ENCODE measurements at places on chromosomes 16 and 17.

GRCh38 chr17:70882504-70882903, 713.2 kb downstream of the KCNJ2 start:
- no peak for DNase-seq

- no peak for DNase-seq
Measured at GRCh38 chr16:28529124-28529523, 9.7 kb downstream of the NUPR1 start.

DNA sequence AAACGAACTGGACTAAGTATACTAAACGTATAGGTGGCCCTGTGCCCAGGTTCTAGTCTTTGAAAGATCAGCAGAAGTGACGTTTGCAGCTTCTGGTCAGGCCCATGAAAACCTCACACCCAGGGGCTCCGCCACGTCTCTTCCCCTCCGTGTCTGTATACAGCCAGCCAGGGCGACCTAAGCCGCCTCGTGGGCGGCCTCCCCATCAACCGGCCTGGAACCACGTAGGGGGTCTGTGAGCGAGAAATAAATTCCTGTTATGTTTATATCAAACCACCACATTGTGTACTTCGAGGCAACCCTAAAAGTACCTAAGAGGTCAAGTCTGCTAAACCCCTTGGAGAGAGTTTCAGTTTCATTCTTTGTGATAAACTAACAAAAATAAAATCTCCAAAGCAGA, 6.8 kb downstream of the TK1 start:
- no peak for DNase-seq

GRCh38 chr17:63930951-63931575, 1.1 kb downstream of the CD79B start:
- DNase-seq, result no peak

DNA sequence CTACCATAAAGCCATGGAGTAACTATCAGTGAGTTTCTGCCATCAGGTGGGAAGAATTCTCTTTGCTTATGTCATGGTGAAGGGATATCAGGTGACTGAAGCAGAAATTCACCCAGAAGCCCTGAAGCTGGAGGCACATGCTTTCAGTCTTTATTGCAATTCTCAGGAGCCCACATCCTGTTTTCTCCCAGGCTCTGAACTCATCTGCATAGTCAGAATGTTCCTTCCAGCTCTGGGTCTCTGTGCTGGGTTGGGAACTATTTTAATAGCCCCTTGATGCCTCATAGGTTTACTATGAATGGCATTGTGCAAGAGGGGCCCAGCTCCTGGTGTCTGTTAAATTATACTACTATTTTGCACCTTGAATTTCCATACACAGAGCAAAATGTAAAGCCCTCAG, 198.4 kb upstream of the SOX9 start:
- no peak for DNase-seq

- DNase-seq, result no peak
Measured at GRCh38 chr17:10737168-10737622, 7.4 kb upstream of the TMEM220 start.

- no peak for DNase-seq
Measured at GRCh38 chr17:7393613-7394451, 493 bp downstream of the PLSCR3 start.

DNA sequence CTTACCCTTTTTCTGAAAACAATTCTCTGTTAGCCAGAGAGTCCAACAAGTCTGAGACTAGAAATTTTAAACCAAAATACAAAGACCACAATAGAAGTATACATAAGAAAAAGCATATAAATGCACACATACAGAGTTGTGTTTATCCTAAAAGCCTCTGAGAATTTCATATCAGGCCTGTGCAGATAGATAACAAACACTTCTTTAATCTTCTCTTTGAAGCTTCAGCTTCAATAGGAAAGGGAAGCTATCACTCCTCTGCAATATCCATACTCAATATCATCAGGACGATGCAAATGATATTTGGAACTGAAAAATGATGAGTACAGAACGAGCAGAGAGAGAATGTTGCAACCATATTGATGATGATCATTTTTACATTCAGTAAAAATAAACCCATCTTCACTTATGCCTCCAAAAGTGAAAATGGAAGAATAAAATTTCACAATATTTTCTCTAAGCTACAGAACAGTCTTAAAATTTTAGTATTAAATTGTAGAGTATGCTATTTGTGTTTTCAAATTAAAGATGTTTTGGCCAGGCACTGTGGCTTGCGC, 61.6 kb downstream of the SKAP1 start:
- DNase-seq, result no peak

DNA sequence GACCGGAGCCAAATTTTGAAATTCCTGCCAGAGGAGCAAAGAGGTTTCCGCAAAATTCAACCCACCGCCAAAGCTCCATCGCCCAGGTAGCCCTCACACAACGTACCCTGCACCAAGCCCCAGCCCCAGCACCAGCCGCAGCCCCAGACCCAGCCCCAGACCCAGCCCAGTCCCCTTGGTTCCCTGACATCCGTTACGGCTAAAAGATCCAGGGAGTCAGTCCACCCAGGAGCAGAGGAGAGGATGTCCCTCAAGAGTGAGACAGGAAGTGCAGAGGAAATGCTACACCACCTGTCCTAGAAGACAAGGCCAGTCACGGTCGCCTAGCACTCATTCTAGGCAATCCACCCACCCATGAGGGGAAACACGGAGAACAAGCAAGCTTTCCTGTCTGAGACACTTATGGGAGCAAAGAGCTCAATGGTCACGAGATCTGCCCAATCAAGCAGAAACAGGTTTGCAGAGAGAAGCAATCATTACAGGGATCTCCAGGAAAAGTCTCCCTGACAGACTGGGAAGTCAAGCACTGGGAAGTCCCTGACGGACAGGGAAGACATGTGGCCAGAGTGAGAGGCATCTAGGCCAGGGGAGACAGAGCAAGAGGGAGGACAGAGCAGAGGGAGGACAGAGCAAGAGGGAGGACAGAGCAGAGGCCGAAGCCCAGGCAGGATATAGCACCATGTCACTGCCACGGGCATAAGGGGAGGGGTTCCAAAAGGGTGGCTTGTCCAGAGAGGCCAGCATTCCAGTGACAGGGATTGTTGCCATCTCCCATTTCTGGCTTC, 15.0 kb upstream of the KCNJ18 start:
- no peak for DNase-seq

- no peak for DNase-seq
Measured at GRCh38 chr17:48553190-48553547, 8.3 kb upstream of the HOXB2 start.

GRCh38 chr16:23968176-23968575, 132.4 kb downstream of the PRKCB start:
- no peak for DNase-seq

DNA sequence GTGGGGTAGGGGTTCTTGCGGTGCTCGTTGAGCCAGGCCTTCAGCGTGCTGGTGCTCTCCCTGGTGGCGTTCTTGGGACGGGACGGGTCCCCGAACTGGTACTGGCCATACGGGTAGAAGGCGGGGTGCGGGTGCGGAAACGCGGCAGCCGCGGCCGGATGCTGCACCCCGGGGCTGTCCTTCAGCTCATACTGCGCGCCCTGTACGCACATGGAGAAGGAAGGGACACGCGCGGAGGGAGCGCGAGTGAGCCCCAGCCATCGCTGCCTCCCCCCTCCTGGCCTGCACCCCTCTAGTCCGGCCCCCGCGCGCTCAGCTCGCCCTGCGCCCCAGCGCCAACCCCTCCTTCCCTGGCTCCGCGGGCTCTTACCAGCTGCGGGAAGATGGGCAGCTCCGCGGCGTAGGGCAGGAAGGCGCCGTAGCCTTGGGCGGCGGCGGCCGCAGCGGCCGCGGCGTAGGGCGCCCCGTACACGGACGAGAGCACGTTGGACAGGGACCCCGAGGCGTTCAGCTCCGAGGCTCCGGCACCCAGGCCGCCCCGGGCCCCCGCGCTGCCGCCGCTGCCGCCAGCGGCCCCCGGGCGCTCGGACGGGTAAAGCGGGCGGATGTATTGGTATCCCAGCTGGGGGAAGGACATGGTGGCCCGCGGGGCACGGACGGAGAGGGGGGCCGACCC, 1.0 kb downstream of the IRX3 start:
- DNase-seq, result no peak

DNA sequence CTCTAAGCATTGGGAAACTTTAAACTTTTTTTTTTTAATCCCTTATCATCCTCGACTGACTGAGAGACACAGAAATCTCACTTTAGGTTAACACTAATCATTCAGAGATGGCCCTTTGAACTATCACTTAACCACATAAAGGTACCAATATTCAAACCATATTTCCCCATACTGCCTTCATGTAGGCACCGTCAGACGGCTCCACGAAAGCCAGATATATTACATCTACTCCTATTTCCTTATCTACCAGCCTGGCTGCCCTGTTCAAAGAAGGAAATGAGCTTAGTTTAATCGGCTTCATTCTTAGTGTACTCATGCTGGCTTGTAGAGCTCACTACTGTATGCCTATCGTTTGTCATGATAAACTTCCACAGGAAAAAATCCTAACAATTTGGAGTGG, 270.9 kb downstream of the CEP112 start:
- no peak for DNase-seq

DNA sequence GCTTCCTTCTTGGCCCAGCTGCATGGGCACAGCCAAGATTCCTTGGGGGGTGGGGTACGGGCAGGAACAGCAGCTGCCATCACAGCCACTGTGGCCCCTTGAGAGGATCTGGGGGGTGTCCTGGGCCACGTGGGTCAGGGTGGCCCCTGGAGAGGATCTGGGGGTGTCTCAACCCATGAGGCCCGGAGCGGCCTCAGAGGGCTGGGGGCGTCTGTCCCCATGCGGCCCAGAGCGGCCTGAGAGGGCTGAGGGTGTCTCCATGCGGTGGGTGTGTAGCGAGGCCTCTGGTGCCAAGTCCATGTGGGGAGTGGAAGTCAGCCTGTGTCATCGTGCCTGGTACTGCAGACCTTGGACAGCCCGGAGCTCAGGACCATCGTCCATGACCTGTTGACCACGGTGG, 13.7 kb downstream of the TSC2 start:
- DNase-seq, result no peak

GRCh38 chr17:82548681-82549303, 29.3 kb downstream of the FOXK2 start:
- DNase-seq, result no peak

GRCh38 chr16:711548-712320, 3.2 kb upstream of the METRN start:
- peak; percentile 61 for DNase-seq

DNA sequence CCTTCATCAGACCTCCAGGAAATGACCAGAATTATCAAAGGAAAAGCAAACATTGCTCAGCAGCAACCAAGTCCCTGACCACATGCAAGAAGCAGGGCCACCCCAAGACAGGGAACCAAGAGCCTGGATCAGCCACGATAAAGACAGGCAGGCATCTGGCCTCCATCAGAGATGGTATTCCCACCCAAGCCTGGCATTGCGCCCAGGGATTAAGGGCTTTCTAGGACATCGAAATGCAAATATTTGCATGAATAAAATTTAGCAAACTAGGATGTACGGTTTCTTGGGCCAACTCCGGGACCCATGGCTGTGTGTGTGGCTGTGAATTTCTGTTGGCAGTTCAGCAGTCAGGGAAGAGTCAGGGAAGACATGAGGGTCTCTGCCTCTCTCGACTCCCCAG, 241.4 kb upstream of the DYNLRB2 start:
- no peak for DNase-seq

- no peak for DNase-seq
Measured at GRCh38 chr17:56912105-56912999, 1.5 kb downstream of the TRIM25 start.

DNA sequence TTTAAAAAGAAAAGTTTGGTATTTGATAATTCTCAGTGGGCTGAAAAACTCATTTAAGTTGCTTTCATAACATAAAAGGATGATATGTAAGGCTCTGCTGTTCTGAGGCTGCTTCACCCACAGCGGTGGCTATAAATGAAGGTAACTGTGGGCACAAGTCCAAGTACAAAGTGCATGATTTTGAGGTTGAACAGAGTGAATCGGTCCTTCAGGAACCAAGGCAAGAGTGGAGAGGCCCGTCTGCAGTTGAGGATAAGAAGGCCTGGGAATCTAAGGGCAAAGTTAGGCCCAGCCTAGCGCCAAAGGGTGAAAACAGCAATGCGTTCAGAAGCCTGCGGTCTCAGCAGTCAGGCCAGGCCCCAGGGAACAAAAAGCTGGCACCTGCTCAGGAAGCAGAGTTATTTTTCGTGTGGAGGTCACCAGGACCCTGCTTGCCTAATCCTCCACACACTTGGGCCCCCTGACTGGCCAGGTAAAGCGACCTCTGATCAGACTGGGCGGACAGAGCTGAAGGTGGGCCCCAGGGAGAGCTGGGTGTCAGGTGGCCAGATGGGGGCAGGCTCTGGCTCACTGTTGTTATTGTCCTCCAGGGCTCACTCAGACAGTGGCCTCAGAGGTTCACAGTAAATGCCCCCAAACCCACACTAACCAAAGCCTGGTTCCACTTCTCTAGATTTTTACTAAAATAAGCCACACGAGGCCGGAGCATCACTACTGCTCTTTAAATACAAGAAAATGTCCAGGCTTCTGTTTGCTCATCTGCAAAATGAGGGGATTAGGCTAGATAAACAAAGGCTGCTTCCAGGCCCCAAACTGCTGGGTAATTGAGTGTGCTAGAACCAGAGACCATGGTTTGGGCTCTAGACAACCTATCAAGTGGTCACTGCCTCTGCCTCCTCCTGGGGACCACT, 46.5 kb downstream of the TEX2 start:
- DNase-seq, result no peak

GRCh38 chr17:36921095-36921851, 16.0 kb upstream of the LHX1 start:
- DNase-seq, result no peak

- peak; percentile 12 for DNase-seq
Measured at GRCh38 chr16:11949527-11949926, 7.7 kb upstream of the NPIPB2 start.

DNA sequence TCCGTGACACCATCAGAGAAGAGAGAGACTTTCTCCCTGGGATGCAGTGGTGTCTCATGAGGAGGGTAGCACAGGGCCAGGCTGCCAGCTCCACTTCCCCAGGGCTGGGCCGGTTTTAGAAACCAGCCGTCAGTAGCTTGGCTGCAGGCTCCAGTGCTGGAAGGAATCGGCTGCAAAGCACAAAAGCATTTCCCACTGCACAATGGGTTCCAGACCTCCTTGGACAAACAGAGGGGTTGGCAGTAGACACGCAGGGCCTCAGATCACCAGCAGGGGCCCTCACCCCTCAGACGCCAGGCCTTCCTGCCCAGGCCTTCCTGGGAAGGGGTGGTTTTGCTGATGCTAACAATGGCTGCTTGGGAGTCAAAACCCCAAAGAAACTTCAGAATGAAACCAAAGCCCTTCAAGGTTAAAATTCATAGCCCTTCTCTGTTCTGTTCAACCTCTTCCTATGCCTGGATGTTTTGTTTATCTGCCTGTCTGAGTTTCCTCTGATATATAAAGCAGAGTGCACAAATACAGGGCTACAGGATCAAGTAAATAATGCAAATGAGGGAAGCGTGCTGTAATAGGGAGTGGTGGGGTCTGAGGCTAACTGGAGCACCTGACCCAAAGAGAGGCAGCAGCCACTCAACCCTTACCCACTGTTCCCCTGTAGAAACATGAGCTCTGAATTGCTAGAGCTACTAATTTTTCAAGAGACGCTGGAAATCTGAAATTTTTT, 26.2 kb downstream of the TEKT5 start:
- DNase-seq, result no peak

DNA sequence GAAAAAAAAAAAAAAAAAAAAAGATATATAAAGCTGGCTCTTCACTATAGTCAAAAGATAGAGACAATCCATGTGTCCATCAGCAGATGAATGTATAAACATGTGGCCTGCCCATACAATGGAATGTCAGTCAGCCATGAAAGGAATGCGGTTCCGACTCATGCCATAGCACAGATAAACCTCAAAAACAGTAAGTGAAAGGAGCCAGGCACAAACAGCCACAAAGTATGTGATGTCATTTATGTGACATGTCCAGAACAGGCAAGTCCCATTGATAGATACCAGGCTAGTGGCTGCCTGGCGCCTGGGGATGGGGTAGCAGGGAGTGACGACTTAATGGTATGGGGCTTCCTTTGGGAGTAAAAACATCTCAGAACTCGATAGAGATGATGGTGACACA, 155.7 kb downstream of the CMIP start:
- no peak for DNase-seq
